ENCODE measurements at places on chromosomes 2 and 18.

DNA sequence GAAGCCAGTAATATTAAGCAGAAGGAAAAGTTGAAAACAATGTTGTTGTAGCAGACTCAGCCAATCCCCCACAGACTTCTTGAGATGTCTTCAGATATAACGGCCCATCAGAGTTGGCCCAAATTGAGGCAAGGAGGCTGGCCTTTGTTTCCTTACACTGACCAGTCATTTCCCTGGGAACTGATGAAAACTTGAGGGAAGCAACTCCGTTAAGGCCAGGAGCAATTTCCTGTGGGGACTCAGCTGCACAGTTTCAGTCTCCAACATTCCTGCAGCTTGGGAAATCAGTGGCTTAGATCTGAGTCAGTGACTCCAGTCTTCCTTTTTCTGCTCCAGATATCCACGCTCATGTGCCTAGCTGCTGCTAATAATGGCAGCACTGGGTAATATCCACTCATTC is 75.7 kb downstream of the FTCDNL1 start:
- DNase-seq, result no peak

GRCh38 chr18:33128581-33128980 is 311.9 kb downstream of the CCDC178 start:
- DNase-seq, result no peak

- no peak for DNase-seq
Observed at GRCh38 chr2:130346741-130347066, 4.0 kb downstream of the IMP4 start.

- DNase-seq, result no peak
Observed at GRCh38 chr2:224937887-224938286, 104.4 kb downstream of the DOCK10 start.

DNA sequence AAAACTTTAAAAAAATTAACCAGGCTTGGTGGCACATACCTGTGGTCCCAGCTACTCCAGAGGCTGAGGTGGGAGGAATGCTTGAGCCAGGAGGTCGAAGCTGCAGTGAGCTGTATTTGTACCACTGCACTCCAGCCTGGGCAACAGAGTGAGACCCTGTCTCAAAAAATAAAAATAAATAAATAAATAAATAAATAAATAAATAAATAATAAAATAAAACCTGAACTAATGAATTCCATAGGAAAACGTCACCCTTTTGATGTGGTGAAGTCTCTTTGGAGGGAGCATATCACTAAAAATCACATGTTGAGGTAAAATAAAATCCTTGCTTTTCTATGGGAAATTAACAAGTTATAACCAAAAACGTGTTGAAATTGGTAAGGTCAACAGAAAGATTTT is 29.6 kb upstream of the ITGAV start:
- DNase-seq, result no peak

GRCh38 chr18:79680100-79680879 is 687 bp downstream of the CTDP1 start:
- DNase-seq, result peak; percentile 93

- no peak for DNase-seq
Observed at GRCh38 chr18:35201256-35201931, 39.4 kb upstream of the ZNF397 start.

DNA sequence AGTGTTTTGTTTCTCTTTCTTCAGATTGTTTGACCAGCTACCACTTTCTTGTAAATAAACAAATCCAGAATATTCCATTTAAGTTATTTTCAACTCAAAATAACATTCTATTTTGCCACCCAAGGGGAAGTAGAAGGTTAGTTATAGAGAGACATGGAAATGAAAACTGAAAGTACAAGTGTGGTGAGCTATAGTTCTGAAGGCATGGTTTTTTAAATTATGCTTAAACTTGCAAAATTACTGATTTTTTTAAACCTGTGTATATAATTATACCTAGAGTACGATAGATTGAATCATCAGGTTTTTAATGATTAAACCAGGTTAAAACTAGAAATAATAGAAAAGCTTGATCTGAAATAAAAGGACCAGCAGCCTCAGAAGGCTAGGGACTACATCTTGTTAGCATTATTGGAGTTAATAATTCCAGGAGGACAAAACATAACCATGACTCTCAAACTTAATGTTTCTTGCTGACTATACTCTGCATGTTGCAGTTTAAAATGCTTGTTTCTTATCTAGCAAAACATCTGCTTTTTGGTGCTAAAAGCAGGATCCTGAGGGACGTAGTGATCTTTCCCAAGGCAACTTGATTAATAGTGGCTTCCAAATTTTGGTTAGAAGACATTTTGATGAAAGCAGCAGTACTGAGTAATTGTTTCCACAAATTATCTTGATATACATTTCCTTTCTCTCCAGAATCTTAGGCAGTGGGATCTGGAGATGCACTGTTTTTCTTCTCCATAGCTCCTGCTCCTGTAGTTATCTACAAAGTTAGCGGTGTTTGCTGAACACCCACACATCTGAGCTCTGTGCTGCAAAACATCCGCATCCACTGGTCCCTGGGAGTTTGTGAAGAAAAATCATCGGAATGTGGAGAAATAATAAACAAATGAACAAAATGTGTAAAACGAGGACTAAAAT is 327.2 kb upstream of the PKDCC start:
- no peak for DNase-seq

- no peak for DNase-seq
Observed at GRCh38 chr18:13762690-13763439, 36.4 kb downstream of the RNMT start.

DNA sequence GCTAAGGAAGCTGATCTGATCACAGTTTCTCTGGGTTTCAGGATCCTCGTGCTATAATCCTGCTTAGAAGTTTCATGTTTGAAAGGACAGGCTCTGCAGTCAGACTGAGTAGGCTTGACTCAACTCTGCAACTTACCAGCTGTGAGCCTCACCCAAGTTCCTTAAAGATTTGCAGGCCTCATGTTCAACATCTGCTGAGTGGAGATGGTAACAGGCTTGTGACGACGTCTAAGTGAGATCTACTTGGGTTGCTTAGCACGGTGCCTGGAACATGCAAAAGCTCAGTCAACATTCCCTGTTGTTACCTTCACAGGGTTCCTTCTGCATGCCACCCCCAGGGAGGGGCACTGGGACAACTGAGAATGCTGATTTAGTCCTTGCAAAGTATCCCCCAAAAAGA is 164.2 kb downstream of the C1D start:
- no peak for DNase-seq

GRCh38 chr18:68665628-68666027 is 49.3 kb downstream of the TMX3 start:
- DNase-seq, result no peak

- peak; percentile 81 for DNase-seq
Observed at GRCh38 chr2:36356990-36357846, 1.6 kb downstream of the CRIM1 start.

- DNase-seq, result no peak
Observed at GRCh38 chr18:44997174-44997573, 316.5 kb downstream of the SETBP1 start.

GRCh38 chr2:233772153-233772552 is 6.0 kb upstream of the MROH2A start:
- no peak for DNase-seq

GRCh38 chr2:12602661-12603060 is 114.1 kb upstream of the TRIB2 start:
- no peak for DNase-seq

- DNase-seq, result no peak
Observed at GRCh38 chr2:59575191-59575590, 978.3 kb downstream of the BCL11A start.

DNA sequence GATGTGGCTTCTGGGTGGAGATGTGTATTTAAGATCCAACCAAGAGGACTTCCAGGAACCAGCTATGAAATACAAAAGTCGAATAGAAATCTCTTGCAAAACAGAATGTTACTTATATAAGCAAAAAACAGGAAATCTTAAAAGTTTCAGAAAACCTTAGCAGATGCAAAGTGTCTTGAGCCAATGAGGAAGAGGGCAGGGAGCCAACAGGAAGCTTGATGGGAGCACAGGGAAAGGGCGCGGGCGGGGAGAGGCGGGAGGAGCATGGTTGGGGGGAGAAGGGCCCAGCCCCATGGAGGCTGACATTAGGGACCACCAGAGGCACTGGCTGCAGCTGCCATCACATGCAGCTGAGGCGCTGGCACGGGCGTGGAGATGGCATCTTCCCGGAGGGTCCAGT is 203.3 kb downstream of the SNTG2 start:
- no peak for DNase-seq

GRCh38 chr2:241228081-241228859 is 39.8 kb downstream of the ANO7 start:
- peak; percentile 65 for DNase-seq

DNA sequence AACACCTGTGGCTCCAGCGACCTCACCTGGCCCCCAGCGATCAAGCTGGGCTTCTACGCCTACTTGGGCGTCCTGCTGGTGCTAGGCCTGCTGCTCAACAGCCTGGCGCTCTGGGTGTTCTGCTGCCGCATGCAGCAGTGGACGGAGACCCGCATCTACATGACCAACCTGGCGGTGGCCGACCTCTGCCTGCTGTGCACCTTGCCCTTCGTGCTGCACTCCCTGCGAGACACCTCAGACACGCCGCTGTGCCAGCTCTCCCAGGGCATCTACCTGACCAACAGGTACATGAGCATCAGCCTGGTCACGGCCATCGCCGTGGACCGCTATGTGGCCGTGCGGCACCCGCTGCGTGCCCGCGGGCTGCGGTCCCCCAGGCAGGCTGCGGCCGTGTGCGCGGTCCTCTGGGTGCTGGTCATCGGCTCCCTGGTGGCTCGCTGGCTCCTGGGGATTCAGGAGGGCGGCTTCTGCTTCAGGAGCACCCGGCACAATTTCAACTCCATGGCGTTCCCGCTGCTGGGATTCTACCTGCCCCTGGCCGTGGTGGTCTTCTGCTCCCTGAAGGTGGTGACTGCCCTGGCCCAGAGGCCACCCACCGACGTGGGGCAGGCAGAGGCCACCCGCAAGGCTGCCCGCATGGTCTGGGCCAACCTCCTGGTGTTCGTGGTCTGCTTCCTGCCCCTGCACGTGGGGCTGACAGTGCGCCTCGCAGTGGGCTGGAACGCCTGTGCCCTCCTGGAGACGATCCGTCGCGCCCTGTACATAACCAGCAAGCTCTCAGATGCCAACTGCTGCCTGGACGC is 4.9 kb downstream of the GPR35 start:
- peak; percentile 70 for DNase-seq

- DNase-seq, result no peak
Observed at GRCh38 chr2:184620367-184620766, 22.0 kb downstream of the ZNF804A start.

DNA sequence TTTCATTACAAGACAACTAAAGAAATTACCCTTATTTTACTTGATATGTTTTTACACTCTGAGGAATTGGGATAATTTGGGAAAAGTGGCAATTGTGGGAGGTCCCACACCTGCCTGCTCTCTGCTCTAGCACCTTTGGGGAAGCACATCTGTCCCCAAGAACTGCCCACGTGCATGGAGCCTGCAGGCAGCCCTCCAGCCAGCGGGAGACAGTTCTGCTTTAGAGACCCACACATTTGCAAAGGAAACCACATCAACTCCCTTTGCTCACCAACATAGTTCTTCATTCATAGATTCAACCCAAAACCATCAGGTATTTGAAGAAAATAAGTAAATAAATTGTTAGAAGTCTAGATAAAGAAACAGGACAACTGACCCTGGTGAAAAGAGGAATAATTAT is 239.9 kb upstream of the ID2 start:
- DNase-seq, result no peak

DNA sequence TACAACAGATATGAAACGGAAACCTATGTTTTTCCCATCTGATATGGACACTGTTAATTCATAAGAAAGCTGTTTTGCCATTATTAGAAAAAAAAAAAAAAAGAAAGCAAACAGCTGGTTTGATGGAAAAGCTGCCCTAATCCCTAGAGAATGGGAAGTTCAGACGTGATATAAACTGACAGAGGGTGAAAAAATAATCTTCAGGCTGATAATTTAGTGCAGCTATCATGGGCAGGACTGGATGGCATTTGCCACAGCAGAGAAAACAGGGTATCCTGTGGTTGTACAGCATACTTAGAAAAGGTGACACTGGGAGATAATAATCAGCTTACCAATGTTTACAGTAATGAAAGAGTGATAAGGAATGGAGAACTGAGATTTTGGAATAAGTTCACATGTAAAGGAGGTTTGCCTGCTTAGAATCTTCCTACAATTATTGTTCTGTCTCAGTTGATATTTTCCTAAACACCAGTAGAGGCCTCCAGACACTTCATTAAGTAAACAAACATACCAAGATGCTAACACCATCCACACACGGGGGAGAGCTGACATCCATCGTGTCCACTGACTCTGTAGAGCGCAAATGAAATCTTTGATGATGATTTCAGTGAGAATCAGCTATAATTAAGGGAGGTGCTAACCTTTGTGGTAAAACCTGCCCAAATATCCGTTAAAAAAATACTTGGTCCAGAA is 211.6 kb upstream of the MMADHC start:
- no peak for DNase-seq

- DNase-seq, result no peak
Observed at GRCh38 chr2:67727623-67728022, 330.5 kb downstream of the ETAA1 start.

- DNase-seq, result no peak
Observed at GRCh38 chr2:176146101-176146500, 5.2 kb upstream of the HOXD4 start.

DNA sequence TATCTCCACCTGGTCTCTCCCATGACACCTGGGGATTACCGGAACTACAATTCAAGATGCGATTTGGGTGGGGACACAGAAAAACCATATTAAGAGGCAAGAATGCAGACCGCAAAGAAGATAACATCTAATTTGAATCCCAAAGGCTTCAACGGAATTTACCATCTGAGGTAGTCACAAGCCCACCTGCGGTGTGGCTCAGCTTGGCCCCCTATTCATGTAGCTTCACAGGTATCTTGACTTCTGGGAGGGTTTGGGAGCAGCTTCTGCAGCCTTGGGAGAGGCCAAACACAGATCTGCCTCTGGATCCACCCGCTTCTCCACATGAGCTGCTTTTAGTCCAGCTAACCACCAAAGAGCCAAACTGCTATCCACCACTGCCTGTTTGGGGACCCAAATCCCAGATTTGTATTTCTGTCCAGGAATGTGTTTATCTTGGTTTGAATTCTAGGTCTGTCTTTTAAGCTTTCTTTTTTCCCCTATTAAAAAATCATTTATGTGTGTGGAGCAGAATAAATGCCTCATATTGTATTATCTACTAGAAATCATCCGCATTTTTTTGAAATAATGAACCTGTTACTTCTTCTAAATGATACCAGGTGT is 247.6 kb downstream of the DLGAP1 start:
- no peak for DNase-seq

DNA sequence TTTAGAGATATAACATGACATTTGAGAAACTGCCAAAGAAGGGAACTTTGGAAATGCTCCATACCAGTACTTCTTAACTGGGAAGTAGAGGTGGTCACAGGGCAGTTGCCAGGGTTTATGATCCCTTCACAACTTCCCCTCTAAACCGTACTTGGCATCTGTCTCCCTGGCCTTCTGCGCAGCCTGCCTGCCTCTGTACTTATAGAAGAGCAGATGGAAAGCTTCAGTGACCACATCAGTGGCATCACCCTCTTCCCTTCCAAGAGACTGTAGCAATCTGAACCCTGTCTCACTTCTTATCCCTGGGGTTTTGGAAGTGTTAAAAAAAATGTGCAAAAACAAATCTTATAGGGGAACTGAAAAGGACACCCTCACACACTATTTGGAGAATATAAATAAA is 64.1 kb downstream of the EIF2AK3 start:
- no peak for DNase-seq
